ENCODE measurements at places on chromosomes 11 and 22. TPM values are rescaled to one million over a fixed set of nuclear protein-coding genes. Genes with fewer than 3 reads are reported as not detected.

DNA sequence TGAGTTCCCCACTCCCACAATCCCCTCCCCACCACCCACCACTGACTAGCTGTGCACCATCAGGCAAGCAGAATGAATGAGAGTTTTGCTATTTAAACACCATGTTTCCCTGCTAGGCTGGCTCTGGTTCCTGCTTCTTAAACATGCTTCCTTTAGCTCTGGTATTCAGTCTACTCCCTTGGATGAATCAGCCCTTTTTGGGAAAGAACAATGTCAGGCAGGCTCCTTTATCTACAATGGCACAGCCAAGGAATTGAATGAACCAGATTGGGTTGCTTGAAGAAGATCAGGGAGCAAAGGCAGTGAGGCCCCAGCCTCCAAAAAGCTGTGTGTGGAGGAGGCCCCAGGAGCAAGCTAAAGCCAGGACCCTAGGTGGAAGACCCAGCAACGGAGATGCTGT lies 92.9 kb upstream of the ISX start:
- H3K27me3 ChIP-seq = no peaks in the 10 kb centered on the region
- no peak overlapping the region for H3K27ac ChIP-seq
- no peak for DNase-seq
- no peaks in the 10 kb centered on the region for H3K36me3 ChIP-seq
- H3K4me3 ChIP-seq = no peak overlapping the region

DNA sequence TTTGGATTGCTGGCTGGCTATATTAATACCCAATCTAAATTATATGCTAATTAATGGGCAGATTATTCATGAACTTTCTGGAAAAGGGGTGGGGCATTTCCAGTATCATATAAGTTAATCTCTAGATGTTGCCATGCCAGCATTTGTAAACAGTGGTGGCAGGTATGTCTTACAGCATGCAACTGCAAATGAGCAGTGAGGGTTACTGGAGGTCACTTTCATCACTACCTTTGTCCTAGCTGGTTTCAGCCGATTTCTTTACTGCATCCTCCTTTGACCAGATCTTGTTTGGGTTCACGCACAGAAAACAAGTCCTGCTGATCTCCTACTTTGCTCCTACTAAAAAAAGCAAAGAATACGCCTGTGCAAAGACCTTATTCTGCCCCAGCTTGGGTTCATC lies 89.1 kb upstream of the USP47 start:
- no peaks in the 10 kb centered on the region for H3K27me3 ChIP-seq
- H3K4me3 ChIP-seq = no peak overlapping the region
- DNase-seq = no peak
- H3K4me1 ChIP-seq = no peaks in the 10 kb centered on the region

GRCh38 chr11:86386746-86387145 lies 12.1 kb downstream of the CCDC81 start:
- no peak overlapping the region for H3K4me3 ChIP-seq
- no peaks in the 10 kb centered on the region for H3K27me3 ChIP-seq

GRCh38 chr11:87063982-87064381 lies 26.2 kb downstream of the TMEM135 start:
- H3K27me3 ChIP-seq = no peaks in the 10 kb centered on the region
- H3K27ac ChIP-seq = no peak overlapping the region
- DNase-seq = no peak
- H3K36me3 ChIP-seq = no peaks in the 10 kb centered on the region

GRCh38 chr11:95003716-95004115 lies 21.3 kb upstream of the KDM4E start:
- H3K27ac ChIP-seq = no peak overlapping the region
- no peaks in the 10 kb centered on the region for H3K4me1 ChIP-seq
- peaks cover 4% of the 10 kb centered on the region for H3K27me3 ChIP-seq
- no peaks in the 10 kb centered on the region for H3K36me3 ChIP-seq

Gene ZP1
- total RNA-seq = not detected

Data from cardiac muscle cell (in vitro differentiated cells and primary cell).